ENCODE measurements at places on chromosomes 16 and 17.

DNA sequence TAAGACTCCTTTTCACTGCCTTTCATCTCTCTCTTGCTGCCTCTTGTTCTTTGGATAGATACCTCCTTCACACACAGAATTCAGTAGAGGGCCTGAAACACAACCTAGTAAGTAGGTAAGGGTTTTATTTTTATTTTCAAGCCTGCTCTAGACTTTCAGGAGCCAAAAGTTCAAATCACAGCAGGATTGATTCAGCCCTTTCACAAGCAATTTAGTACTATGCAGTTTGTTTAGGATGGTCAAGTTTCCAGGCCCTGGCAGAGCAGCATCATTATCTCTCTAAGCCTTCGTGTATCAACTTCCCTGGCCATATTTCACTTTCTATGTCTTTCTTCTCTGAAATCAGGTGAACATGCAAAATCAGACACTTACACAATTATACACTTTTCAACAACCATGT lies 148.8 kb upstream of the CORO6 start:
- no peak for DNase-seq

- DNase-seq = no peak
These were observed 95.0 kb downstream of the PLCG2 start for GRCh38 chr16:81873843-81874752.

GRCh38 chr17:41772586-41773189 lies 13.8 kb downstream of the JUP start:
- no peak for DNase-seq

GRCh38 chr16:52758473-52758855 lies 211.5 kb upstream of the TOX3 start:
- DNase-seq = peak; percentile 93

- DNase-seq = no peak
These were observed 17.0 kb upstream of the RPRML start for GRCh38 chr17:46995841-46996571.

GRCh38 chr16:85415196-85416090 lies 197.7 kb upstream of the GSE1 start:
- DNase-seq = no peak

GRCh38 chr16:24954137-24954536 lies 61.0 kb downstream of the ARHGAP17 start:
- DNase-seq = no peak

- DNase-seq = no peak
These were observed 1.3 kb downstream of the METTL23 start for GRCh38 chr17:76727745-76728456.

GRCh38 chr16:53785044-53785443 lies 81.1 kb downstream of the FTO start:
- DNase-seq = peak; percentile 47

DNA sequence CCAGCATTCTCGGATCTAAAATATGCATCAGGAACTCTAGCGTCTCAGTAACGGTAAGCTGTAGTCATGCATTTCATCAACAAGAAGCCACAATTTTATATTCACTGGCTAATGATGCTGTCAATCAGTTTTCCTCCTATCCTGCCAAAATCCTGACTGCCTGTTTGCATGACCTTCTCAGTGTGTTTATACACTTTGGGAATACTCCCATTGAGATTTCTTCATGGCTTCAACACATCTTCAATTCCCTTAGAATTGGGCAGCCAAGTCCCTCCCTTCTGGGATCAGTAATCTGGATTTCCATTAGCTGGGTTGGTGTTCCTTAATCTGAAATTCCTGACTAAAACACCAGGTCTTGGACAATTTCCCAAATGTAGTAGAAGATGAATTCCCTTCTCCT lies 348.9 kb upstream of the DYNLRB2 start:
- no peak for DNase-seq

- DNase-seq = no peak
These were observed 5.2 kb downstream of the ARSG start for GRCh38 chr17:68296217-68297191.

- DNase-seq = no peak
These were observed 6.3 kb upstream of the MNT start for GRCh38 chr17:2406903-2407790.

All from NCI-H1105 (cell line).